Cardiac ventricle fibroblast (primary cell): ENCODE measurements at places on chromosomes 16 and 17. TPM values are rescaled to one million over a fixed set of nuclear protein-coding genes. Genes with fewer than 3 reads are reported as not detected.

The PRAC2 gene
- total RNA-seq = not detected in 2 replicates

The CHST4 gene
- total RNA-seq = not detected in 2 replicates

The PNMT gene
- total RNA-seq = not detected in 2 replicates

The USH1G gene
- not detected in 2 replicates for total RNA-seq

The CNTD1 gene
- total RNA-seq = not detected in 2 replicates

The GLP2R gene
- 0.06 and 0.39 TPM in 2 replicates for total RNA-seq
